ENCODE measurements at places on chromosomes 3 and 15.

DNA sequence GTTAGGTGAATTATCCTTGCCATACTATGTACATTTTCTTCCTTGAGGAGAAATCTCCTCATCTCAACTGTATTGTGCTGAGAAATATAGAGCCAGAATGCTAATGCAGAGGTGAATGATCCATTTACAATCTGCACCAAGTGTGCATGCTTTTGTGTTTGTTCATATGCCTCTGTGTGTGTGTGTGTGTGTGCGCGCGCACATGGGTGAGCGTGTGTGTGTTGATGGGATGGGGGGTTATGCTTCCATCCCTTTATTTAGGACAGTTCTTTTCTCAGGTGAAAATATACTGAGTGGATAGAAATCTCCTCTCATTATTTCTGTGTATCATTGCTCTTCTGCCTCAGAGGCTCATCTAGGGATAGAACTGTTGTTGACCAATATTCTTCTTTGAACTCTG, 626.1 kb downstream of the MCTP2 start:
- DNase-seq: no peak

DNA sequence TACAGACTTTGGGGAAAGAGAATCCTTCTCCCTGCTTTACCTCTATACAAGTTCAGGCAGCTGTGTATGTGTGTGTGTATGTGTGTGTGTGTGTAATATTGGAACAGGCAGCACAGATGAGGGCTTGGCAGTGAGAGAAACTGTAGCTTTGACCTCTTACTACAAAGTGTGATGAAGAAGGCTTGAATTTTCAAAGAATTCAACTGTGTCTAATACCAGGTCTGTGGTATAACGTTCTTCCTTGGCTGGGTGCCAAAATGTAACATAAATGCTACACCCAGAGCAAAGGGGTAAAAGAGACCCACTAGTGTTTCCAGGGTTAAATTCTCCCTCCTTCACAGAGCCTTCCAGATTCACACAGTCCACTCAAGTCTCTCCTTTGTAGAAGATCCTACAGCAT, 51.1 kb downstream of the CHST2 start:
- no peak for DNase-seq

DNA sequence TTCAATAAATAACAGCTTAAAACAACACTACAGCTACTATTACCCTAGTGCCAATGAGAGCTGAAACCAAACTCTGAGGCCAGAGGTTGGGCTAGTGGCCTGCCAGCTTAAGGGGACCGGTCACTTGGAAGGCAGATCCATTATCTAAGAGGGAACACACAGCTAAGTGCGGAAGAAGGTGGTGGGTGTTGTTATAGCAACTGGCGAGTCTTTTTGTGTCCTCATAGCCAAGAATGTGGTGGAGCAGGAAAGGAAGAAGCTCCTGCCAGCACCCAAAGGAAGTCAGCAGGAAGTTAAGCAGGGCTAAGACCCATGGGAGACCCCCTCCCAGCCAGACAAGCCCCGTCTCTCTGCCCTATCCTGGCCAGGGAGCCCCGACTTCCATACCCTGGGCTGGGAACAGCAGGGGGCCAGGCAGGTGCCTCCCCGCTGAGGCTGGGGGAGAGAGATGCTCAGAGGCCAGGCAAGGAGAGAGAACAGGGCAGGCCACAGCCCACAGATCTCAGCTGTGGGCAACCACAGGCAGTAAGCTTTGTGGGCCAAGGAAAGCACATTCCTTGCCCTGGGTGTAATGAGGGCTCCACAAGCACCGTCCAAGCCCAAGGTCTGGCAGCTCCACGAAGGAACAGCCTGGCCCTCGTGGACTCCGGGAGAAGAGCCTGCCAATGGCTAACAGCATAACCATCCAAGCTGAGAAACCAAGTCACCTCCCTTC, 34.0 kb upstream of the HRH1 start:
- DNase-seq: no peak

DNA sequence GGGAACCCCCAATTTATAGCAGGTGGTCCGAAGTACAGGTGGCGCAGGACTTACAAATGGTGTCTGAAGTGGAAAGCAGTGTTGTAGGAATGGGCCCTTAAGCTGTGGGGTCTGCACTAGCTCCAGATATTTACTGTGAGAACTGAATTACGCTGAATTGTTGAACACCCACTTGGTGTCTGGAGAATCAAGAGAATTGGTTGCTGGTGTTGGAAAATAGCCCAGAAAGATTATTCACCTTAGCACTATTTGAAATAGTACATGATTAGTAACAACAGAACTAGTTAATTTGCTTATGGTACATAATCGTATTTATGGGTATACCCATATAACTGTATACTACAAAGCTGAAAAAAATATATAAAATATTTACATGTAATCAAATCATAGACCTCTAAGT, 64.8 kb downstream of the ADAM10 start:
- DNase-seq: no peak

DNA sequence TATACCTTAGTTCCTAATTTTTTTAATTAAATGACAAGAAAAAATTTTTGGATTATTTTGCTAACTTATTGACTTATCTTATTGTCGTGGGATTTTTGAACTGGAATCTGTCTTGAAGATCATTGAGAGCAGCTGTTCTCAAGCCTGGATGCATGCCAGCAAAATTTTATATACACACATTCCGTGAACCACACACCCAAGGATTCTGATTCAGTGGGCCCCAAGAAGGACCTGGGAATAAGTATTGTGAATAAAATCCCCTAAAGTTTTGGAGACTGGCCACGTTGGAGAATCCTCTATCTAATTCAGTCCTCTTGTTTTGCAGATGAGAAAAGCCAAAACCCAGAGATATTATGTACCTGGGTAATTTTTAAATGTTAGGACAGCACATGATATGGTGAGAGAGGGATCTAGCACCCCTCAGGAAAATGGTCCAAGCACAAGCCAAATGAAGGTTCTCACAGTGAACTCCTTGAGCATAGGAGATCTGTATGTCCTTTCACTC, 55.2 kb downstream of the UNC13C start:
- no peak for DNase-seq

DNA sequence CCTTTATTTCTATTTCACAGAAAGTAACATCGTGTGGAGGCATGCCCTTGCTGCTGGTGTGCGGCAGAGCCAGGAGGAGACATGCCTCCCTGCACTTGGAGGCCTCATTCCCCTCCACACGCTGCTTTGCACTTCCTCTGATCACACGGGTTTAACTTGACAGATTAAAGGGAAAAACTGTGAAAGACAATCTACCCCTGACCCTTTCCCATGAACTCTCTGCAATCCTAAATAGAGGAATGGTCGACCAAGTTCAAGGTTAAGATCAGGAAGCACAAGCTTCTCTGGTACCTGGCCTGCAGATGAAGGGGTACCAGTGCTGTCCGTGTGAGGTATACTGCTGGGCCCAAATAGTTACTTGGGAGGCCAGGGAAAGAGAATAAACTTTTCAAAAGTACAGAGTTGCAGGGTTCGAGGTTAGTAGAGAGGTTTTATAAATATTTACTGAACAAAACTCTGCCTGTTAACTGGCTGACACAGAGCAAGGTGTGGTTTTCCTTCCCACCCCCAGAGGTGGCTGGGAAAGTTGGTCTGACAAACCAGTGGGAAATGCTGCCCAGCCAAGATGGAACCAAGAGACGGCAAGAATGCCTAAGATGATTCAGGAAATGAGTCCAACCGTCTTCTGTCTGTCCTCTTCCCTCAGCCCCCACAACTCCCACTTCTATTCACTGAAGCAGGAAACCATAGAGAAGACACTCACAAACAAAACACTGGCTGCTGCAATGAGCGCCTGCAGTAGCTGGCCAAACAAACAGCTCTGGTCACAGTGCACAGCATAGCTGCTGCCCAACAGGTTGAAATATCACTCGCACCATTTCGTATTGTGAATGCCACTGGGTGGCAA, 79.6 kb downstream of the IGF2BP2 start:
- no peak for DNase-seq

DNA sequence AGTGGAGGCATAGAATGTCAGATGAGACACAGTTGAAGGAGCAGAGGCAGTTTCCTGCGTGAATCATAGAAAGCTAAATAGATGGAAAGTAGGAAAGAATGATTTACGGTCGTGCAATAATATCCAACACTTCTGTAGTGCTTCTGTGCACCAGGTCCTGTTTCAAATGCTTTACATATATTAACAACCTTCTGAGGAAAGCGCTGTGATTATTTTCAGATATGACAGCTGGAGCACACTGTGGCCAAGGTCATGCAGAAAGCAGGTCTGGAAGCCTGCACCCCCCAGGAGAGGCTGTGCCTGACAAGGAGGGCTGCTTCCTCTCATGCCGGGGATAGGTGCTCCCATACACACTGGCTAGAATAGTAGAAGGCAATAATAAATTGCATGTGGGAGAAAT, 104.5 kb downstream of the CHRNA7 start:
- DNase-seq: no peak

DNA sequence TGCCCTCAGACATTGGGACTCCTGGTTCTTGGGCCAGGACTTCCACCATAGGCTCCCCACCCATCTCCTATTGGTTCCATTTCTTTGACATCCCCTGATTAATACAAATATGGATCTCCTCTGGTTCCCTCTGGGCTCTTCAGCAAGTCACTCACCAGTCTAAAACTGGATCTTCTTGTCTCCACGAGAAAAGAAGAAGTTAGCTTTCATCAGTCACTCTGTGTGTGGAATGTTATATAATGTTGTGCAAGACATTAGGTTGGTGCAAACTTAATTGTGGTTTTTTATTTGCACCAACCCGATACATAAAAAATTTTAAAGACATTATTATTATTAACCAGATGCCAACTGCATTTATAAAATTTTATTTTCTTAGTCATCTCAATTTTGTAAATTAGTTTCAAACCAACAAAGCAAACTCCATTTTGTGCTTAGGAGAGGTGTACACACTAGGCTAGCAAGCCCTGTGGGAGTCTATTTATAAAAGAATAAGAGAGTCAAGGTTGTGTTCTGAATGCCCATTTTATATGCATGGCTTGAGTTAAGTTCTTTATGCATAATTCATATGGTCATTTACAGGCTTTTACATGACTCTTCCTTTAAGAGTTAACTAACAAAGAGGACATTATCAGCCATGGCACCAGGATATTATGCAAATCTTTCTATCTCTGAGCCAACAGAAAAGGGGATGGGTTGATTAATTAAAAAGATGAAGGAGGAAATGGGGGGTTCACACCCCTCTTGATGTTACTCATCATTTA, 35.1 kb upstream of the IL12A start:
- DNase-seq: no peak

DNA sequence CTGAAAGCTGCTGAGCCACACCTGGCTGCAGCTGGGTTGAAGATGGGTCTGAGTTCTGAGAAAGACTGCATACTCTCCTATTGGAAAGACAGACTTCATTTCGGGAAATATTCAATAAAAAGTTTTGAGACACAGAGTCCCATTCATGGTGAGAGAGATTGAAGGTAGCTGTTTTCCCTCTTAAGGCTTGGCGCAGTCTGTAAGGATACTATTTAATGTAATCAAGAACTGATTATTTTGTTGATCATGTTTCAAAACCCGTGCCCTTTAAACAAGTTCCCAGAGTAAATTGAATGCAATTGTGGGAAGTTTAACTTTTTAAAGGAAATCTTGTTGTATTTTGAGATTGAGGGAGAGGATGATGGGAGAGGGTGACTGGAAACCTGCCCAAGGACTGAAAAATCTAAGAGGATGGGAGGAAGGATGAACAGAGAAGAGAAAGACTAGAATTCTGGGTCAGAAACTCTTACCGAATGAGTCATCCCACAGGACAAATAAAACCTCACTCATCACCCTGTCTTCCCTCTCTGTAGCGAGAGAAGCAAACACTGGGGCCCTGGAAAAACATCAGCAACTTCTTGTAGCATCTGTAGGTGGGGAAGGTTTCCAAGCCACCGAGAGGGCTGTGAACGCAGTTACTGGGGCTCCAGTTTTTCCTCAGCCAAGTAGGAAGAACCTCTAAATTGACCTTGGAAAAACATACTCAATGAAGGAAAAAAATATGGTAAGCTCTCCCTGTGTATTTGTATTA, 193.2 kb upstream of the TPRG1 start:
- DNase-seq: no peak

DNA sequence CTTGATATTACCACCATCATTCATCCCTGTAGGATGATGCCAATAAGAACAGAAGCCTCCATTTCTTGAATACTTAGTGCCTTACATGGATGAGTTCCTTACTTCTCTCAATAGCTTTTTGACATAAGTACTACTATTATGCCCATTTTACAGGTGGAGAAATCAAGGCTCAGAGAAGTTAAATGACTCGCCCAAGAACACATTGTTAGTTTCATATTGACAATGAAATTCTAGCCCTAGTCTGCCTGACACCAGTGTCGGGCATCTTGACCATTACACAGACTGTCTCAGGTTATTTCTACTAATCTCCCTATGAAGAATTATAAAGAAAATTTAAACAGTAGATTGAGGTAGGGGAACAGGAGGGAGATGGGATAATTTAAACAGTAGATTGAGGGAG, 52.5 kb upstream of the ARL8B start:
- DNase-seq: no peak

- no peak for DNase-seq
Measured at GRCh38 chr3:161171113-161171512, 50.0 kb upstream of the NMD3 start.

GRCh38 chr15:52491472-52491871, 37.2 kb downstream of the MYO5A start:
- DNase-seq: no peak

DNA sequence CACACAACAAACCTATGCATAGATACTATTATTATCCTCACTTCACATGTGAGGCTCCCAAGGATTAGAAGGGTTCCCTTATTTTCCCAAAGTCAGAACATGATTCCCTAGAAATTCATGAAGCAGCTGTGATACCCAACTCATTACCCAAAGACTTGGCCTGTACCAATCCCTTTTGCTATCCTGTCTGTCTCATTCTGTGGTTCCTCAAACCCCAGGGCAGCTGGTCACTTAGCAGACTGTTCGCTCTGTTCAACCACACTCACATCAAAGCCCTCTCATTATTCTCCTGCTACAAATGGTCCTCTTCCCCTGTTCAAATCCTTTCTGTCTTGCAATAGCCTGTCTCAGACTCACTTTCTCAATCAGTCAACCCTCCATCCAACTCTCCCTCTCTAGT, 154.3 kb upstream of the TRIM42 start:
- DNase-seq: no peak

DNA sequence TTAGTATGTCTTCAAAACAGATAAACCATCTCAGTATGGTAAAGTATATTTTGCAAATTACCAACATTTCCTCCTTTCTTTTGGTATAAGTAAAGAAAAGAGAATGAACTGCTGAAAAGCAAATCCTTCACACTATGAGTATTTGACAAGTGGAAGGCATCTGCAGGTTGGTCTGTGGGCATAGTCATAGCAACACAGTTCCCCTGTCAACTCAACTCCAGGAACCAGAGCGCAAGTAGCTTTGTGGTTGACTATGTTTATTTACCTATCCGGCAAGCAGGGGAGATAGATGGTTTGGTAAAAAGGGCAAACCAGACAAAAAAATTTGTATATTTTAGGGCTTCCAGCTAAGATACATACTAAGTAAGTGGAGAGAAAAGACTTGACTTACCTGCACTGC, 88.3 kb upstream of the PPIB start:
- no peak for DNase-seq

Data from activated CD4-positive, alpha-beta T cell treated with anti-CD3 and anti-CD28 coated beads, Interleukin-2, amount 50 U/mL, for 24 hours (primary cell).